AG10803 (cell line): ENCODE measurements at places on chromosomes 5 and 9.

DNA sequence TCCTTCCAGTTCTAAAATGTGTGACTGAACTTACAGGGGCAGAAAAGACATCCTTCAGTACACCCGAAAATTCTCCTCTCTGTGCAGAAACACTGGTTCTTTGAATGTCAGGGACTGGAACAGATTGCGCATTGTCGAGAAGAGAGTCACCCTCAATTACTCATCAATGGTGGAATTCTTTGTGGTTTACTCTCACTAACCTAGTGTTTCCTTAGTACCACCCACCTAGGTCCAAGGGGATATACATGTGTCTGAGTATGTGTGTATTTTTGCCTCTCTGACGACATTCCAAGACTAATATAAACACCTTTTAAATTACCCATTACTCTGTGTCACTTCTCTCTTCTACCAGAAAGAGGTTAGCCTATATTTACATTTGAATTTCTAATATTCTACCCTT is 660.8 kb downstream of the TLE1 start:
- DNase-seq = peak; percentile 77

- DNase-seq = no peak
Observed at GRCh38 chr5:143671021-143671420, 140.9 kb upstream of the HMHB1 start.

DNA sequence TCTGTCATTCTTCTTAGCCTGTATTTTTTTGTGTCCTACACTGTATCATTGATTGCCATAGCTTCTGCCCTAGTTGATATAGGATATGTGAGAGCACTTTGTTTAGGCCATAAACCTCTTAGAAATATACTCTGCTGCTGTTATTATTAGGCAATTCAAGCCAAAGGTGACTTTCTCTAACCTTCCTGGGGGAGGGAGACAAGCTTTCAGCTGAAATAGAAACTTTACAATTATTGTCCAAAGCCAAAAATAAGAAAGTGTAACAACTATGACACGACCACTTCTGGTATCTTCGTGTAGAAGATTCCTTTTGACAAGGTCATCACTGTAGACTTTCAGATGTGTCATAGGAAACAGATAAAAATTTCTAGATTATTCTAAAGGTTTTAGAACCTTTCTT is 12.2 kb upstream of the CSNK1A1 start:
- DNase-seq = peak; percentile 48

DNA sequence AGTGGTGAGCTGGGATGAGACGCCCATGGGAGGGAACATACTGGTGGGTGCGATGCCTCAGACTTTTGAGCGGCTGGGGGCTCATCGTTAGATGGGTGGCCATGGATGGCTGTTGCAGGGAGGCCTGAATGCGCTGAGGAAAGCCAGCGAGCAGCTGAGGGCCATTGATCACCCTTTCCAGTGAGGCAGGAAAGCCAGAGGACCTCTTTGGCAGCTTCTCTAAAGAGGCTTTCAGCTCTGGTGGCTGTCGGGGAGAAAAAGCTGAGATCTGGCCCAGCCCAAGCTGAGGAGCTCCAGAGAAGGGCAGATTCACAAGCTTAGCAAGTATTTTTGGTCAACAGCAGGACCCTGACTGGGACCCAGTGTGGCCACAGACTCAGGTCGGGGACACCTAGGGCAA is 13.3 kb upstream of the VAV2 start:
- no peak for DNase-seq

- DNase-seq = no peak
Observed at GRCh38 chr9:12439267-12439666, 253.9 kb upstream of the TYRP1 start.
